ENCODE measurements at places on chromosomes 2 and 18.

GRCh38 chr2:3709225-3709624 lies 5.8 kb downstream of the DCDC2C start:
- DNase-seq = no peak

- no peak for DNase-seq
Measured at GRCh38 chr18:54910161-54910919, 48.9 kb downstream of the CCDC68 start.

DNA sequence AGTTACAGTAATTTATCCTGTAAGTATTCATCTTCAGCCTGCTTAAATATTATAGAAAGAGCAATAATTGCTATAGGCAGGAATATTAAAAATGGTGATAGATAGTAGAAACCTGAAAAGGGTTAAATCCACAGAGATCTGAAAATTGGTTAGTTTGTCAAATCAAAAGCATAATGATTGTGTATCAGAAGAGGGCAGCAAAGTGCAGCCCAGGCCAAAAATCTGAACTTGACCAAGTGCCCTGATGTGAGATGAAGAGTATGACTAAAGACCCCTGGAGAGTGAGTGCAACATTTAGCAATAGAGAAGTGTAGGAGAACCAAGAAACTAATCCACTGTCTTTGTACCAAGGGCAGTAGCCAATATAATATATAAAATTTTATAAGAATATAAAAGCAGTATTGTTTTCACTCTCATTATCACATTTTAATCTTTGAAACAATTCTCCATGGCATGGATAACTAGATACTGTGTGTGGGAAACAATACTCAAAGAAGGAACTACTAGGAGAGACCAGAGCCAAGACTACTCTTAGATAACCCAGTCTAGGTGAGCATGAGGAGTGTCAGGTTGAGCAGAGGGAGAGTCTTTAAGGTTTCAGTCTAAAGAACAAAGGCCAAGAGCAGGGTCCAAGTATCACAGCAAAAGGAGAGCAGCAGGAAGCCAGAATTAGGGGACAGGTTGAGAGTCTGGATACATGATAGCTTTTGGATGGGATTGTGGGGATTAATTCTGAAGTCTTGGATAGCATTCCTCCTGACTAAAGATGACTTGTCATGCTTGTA lies 148.7 kb downstream of the CALCRL start:
- DNase-seq = no peak

DNA sequence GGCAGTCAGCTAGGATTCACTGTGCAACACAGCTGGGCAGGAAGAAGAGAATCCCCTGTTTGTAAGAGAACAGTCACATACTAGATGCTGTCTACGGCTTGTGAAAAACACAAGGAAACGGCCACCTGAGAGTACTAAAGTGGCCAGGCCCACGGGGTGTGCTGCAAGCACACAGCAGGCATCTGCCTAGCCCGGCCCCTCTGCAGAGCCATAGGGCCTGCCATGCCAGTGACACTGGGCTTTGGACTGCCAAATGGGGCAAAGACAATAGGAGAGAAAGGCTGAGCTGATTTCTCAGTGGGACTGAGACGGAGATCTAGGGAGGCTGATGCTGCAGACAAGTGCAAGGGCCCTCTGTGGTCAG lies 10.3 kb downstream of the TUBB6 start:
- DNase-seq = no peak

- DNase-seq = no peak
Measured at GRCh38 chr2:144431998-144432397, 87.9 kb downstream of the ZEB2 start.

- no peak for DNase-seq
Measured at GRCh38 chr2:189372688-189373257, 68.5 kb upstream of the WDR75 start.

GRCh38 chr2:217937446-217937845 lies 65.3 kb downstream of the TNS1 start:
- no peak for DNase-seq

DNA sequence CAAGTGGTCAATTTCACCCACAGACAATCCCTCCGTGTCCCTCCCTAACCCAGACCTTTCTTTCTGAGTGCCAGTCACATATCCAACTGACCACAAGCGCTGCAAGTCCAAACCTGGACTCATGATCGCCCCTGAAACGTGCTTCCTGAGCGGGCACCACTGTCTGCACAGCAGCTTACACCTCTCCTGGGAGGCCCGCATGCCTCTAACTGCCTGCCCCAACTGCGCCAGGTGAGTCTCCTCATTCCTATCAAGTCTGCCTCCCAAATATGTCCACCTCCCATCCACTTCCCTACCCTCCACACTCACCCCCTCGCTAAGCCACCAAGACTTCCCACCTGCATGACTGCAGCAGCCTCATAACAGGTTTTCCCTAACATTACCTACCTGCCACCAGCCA lies 33.4 kb downstream of the COL4A4 start:
- no peak for DNase-seq

DNA sequence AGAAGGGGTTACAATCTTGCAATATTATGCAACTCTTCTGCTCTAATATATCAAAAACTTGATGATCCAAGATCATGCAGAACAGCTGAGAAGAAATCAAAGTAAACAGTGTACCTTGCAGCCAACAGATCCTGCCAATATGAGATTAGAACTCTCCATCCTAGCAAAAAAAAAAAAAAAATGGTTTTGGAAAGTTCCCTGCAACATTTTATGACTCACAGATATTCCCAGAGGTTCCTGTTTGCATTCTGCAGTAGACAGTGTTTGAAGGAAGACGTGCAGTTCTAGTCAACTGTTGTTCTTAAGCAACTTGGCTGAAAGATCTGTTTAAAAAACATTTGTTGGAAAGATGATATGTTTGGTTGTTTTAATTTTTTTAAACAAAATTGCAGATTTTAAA lies 103.6 kb upstream of the WDR75 start:
- no peak for DNase-seq

DNA sequence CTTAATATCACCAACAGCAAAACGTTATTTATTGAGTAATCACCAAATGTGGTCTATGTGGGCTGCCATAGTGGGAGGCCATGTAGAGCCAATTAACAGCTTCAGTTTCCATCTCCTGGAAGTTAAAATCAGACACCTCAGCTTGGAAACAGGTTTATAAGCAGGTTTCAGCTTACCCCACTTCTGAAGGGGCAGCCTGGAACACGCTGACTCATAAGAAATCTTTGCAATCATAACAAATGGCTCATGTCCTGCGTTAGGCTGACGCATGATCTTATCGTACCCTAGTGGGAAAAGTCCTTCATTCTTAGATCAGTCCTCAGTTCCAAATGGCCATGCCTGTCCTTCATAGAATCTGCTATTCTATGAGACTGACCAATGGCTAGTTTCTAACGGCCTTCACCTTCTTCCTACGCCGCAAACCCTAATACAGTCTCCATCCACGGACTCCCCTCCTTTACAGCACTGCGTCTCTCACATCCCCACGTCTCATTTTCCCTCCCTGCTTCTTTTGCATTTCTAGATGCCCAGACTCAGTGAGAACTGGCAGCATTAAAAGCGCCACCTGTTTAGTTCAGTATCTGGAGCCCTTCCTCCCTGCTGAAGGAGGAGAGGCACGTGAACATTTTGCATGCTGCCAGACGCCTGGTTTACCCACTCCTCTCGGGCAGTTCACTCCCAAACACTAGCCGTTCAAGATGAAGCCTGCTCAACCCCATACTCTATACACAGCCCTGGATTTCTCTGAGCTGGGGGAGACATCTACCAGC lies 24.2 kb upstream of the BZW1 start:
- no peak for DNase-seq

GRCh38 chr2:213022987-213023386 lies 128.4 kb downstream of the IKZF2 start:
- no peak for DNase-seq

GRCh38 chr18:33156906-33157470 lies 283.5 kb downstream of the CCDC178 start:
- DNase-seq = no peak

DNA sequence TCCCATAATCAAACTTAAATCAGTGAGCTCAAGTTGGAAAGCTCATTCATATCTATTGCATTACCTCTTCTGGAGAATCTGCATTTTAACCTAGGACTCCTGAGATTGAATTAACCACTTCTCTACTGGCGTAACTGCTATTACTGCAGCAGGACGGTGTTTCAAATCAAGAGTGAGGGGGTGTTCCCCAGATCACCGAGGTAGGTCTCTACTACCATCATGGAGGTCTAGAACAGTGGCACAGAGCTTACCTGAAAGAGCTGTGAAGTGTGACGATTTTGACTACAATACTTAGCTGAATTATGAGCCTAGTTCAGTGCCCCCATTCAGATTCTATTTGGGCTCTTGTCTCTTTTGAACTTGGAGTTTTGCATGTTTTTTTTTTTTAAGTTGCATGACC lies 119.5 kb downstream of the POLE4 start:
- no peak for DNase-seq

DNA sequence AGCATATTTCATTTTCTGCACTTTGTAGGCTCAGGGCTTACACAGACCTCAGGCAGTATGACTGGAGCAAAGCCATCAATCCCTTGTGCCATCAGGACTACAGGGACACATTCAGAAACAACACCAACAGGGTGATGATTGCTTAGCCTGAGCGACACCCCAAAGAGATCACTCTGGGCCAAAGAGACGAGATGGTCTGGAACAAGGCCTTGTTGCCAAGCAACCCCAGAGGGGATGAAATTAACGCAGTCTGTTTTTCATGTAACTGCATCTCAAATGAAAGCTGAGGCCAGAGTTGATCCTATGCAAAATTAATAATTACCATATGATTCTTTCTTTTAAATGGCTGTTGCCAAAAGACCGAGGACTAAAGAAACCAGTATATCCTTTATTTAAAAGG lies 20.2 kb upstream of the B3GNT2 start:
- DNase-seq = no peak

DNA sequence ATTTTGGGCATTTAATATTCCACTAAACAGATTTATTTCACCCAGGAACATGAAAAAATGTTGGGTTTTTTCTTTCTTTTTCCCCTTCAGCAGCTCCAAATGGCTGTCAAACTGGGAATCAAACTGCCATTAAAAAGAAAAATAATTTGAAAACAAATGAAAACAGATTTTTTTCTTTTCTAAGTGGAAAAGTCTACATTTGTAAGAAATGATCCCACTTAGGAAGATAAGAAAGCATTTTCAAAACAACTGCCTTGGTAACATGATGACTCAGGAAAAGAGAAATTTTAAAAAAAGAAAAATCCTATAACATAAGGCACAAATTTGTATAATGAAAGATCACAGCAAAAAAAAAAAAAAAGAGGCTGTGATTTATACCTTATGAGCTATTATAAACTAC lies 20.0 kb downstream of the ZNF521 start:
- no peak for DNase-seq

DNA sequence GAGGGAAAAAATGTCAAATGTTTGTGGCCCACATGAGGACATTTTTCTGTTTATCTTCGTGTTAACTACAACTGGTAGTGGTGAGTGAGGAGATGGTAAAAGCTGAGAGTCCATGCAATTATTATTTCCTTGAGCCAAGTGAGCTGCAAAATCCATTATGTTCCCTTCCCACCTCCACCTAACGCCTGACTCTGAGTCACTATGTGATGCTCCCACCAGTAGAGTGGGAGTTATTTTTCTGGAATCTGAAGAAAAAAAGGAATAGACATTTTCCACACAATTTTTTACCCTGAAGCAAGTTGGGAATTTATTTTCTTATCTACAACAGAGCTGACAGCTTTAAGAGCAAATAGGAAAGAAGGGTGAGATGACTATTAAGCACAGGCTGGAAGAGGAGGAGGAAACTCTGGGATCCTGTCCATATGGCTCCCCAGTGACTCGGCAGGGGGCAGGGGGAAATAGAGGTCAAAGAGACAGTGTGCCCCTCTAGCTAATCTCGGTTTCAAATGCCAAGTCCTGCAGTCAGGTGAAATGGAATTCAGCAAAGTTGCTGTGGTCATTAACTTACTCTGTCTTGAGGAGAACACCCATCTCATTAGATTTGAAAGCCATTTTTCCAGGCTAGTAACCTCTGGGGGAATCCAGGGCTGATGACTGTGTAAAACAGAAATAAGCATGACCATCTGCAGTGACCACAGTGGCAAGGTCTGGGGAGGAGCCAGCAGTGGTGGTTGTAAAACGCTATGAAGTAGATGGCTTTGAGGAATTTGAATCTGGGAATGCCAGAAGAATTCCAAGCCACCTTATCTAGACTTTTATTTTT lies 463.9 kb downstream of the STK39 start:
- no peak for DNase-seq

DNA sequence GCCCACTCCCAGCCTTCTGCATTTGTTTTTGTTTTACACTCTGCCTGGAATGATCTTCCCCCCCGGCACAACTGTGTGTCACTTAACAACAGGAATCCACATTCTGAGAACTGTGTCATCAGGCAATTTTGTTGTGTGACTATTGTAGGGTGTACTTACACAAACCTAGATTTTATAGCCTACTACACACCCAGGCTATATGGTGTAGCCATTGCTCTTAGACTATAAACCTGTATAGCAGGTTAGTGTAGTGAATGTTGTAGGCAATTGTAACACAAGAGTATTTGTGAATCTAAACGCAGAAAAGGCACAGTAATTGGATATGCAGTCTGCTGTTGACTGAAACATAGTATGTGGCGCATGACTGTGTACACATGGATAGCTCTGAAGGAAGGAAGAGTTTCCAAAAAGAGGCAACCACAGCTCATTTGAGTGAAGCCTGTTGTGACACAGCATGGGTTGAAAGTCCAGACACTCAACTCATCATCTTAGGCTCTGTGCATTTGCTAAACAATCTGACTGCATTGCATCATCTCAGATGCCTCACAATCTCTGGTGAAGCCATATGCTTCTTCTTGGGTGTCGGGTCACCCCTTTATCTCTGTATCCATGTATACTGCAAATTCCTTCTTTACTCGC lies 506.6 kb upstream of the SPHKAP start:
- no peak for DNase-seq

DNA sequence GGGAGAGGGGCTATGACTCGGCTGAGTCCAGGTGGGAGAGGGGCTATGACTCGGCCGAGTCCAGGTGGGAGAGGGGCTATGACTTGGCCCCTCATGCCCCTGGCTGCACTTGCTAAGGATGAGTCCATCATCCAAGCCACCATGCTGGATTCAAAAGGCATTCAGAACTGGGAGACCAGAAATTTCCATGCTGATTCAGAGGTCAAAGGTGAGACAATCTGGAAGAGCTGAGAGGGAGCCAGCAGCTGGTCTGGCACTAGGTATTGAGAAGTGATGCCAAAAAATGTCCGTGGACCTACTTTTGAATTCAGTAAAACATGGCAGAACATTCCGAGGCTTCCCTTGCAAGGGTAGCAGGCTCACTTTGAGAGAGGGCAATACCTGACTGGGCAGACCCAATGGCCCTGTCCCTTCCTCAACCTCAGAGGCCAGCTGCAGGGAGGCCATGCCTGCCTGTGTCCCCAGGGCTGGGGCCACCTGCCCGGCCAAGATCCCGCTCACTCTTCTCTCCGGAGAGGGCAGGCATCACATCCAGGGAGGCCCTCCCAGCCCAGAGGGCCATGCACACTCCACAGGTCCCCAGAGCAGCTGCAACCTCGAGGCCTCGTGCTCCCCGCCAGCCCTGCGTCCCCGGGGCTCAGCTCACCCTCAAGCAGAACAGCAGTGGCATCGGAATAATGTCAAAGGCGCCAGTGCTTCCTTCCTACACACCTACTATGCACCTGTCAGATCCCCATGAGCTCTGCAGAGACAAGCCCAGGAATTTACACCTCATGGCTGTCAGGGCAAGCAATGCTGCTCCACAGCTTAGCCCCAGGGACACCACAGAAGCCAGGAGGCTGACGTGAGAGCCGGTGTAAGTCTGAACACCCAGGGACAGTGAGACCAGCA lies 80.2 kb upstream of the GPC1 start:
- no peak for DNase-seq
